ENCODE measurements at places on chromosomes 2 and 18. TPM values are rescaled to one million over a fixed set of nuclear protein-coding genes. Genes with fewer than 3 reads are reported as not detected.

CKAP2L gene
- 19.4 TPM for total RNA-seq

ABCG5 gene
- not detected for total RNA-seq

CXCR1 gene
- not detected for total RNA-seq

FHOD3 gene
- 4.9 TPM for total RNA-seq

SGO2 gene
- 9.1 TPM for total RNA-seq

MROH2A gene
- not detected for total RNA-seq

TXNDC2 gene
- 0.64 TPM for total RNA-seq

ARHGEF33 gene
- total RNA-seq: 1.4 TPM

SNTG2 gene
- not detected for total RNA-seq

GCFC2 gene
- 16.8 TPM for total RNA-seq

DNAH6 gene
- total RNA-seq: under 0.01 TPM

YWHAQ gene
- 358 TPM for total RNA-seq

TGIF1 gene
- total RNA-seq: 84.1 TPM

C2orf81 gene
- total RNA-seq: 2.1 TPM

RAMP1 gene
- 21.7 TPM for total RNA-seq

CDKL4 gene
- 0.32 TPM for total RNA-seq

Measured in epithelial cell of alveolus of lung (primary cell).